ENCODE measurements at places on chromosomes 16 and 17.

- ATAC-seq = no peak
These were observed 63.6 kb downstream of the TNFRSF13B start for GRCh38 chr17:16908273-16908672.

GRCh38 chr17:79080761-79081290, 6.2 kb downstream of the ENGASE start:
- ATAC-seq = no peak

- ATAC-seq = no peak
These were observed 44.5 kb downstream of the CFAP20 start for GRCh38 chr16:58084635-58085034.

DNA sequence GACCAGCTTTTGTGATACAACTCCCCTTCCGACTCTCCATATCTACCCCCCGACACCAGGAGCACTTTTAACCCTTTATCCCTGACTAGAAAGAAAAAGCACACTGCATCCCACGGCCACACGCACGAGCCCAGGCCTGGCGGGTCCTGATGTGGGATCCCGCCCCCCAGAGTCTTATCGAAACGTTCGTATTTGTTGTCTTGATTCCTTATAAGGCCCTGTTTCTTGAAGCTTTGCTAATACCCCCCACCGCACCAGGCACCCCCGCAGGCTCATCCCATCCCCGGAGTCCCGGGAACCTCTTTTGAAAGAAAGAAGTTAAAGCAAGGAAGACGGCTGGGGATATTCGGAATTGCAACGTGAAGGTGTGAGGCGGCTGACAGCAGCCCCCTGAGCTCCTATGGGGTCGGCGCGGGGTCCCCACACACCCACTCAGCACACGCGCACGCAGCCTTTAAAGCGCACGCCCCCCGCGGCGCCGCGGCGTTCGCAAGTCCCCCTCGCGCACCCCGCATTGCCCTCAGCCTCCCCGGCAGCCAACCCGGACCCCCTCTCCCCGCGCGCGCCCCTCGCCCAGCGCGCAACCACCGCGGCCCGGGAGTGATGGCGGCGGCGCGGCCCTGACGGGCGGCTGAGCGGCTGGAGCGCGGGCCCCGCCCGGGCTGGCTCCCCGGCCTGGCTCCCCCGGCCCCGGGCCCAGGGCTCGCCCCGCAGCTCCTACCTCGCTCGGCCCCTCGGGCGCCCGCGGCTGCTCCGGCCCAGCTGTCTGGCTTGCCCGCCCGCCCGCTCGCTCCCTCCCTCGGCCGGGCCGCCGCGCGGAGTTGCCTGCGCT, 448 bp downstream of the STAT5B start:
- ATAC-seq = peak; percentile 79

DNA sequence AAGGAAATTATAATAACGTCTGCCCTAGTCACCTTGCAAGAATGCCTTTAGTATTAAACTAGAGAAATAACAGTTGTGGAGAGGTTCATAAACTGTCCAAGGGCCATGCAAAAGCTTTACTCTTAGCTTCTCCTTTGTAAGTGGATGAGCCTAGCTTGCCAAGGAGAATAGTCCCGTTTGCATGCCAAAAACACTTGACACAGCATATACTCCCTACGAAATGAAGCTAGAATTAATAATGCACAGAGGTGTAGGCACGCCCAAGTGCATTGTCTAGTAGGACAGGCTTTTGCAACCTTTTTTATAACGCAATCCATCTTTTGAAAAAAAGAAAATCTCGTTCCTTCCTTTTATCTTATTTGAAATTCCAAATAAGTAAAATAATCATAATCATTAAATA, 12.8 kb upstream of the CDRT4 start:
- no peak for ATAC-seq

DNA sequence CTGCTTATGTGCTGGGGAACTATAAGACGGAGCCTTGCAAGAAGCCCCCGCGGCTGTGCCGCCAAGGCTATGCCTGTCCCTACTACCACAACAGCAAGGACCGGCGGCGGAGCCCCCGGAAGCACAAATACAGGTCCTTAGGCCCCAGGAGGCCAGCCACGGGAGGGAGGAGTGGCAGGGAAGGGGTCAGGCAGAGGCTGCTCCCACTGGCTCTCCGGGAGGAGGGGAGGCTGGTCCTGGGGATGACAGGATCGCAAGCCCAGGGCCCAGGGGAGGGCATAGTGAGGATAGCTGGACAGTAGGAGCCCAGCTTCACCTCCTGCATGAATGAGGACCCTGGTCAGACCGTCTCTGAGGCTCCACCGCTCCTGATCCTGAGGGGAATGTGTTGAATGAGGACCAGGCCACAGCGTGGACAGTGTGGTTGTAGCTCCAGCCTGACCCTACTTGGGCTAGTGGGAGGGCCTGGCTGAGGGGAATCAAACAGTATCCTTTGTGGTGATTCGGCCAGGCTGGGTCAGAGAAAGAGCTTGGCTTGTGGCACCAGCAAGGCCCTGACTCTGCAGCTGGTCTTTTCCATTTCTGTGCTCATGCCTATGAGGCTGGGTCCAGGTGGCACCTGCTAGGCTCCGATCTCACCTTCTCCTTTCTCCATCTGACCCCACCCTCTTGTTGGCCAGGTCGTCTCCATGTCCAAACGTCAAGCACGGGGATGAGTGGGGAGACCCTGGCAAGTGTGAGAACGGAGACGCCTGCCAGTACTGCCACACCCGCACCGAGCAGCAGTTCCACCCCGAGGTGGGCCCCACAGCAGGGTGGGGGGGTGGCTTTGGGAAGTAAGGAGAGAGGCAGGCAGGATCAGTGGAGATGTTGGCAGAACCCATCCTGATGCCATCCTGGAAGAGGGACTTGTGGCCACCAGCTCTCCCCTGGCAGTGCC, 28.7 kb downstream of the UNK start:
- no peak for ATAC-seq

- no peak for ATAC-seq
These were observed 10.7 kb upstream of the HSD3B7 start for GRCh38 chr16:30974348-30974747.

DNA sequence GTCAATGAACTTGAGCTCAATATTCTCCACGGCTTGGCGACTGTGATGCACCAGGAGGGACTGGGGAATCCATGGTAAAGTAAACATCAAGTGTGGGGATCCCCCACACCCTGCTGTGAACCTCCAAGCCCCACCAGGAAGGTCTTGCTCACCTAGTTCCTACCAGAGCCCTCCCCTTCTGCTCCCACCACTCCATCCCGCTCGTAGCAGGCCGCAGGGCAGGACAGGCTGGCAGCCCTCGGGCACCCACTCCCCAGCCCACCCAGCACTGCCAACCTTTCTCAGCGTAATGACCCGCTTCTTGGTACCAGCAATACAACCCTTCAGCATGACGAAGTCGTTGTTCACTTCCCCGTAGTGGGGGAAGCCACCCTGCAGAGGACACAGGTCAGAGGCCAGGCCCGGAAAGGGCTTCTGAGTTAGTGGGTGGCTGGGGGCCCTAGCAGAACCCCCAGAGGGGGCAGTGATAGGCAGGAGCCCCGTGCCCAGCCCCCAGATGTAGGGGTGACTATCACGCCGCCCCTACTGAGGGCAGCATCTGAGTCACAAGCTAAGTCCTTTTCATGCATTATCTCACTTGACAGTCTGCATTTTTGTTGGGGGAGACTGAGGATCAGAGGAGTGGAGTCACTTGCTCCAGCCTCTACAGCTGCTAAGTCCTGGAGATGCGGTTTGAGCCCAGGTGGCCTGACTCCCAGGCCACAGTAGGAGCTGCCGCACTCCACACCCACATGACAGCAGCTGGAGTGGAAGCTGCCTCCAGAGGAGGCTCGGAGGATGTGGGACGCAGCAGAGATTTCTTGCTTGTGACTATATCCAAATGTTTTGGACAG, 2.8 kb upstream of the MSRB1 start:
- ATAC-seq = no peak

GRCh38 chr17:42112552-42113176, at the start of gene DHX58:
DHX58 (minus strand) TSS chr17:42112714; CDS start chr17:42111892, 822 bp downstream.
- peak; percentile 86 for ATAC-seq

DNA sequence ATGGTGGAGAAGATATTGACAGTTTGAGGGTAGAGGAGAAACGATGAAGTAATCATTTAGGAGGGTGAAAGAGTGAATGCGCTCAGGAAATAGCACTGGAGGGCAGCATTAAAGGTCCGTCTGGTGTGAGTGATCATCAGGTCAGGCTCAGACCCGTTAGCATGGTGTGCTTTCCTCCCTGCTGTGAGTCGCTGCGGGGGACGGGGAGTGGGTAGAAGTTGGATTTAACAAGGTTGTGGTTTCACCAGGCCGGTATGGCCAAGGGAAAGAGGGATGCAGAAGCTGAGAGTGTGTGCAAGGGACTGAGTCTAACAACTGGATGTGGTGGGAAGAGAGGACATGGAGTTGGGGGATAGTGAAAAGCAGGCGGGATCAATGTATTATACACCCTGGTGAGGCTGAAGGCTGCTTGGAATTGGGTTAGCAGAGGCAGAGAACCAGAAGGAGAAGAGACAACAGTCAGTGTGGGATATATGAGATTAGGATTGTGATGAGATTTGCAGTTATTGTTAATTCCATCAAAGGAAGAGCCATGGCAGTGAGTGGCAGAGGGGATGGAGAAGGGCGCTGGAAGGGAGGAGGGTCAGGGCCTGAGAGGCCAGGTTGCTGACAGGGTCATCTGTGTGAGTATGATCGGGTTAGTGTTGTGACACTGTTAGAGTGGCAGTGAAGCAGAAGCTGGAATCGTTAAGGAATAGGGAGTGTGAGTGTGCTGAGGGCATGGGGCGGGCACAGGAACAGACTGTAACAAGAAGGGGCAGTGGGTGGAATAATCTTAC, 59.0 kb upstream of the TBX2 start:
- no peak for ATAC-seq

GRCh38 chr16:10325783-10326543, 59.9 kb upstream of the ATF7IP2 start:
- no peak for ATAC-seq

GRCh38 chr16:19822533-19822932, 62.1 kb downstream of the GPRC5B start:
- no peak for ATAC-seq

DNA sequence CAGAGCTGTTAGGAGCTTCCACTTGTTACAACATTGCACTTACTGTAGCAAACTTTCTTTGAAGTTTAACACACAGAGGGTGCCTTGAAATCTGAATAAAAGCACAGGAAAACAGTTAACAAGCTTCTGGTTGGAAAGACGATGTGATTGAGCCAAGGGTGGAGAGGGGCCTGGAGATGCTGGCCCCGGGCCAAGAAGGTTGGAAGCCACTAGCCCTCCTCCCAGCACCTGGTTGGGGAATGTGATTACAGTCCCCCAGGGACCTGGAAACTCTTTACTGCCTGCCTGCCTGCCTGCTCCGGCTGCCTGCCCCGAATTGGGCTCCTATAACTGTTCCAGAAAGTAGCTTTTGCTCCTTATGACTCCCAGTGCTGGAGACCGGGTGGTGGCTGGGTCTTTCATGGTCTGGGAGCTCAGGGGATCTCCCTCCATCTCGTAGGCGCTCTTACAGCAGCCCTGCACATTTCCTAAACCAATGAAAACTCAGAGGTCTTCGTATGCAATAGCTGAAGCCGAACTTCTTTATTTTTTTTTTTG, 48.0 kb upstream of the ZFHX3 start:
- no peak for ATAC-seq

DNA sequence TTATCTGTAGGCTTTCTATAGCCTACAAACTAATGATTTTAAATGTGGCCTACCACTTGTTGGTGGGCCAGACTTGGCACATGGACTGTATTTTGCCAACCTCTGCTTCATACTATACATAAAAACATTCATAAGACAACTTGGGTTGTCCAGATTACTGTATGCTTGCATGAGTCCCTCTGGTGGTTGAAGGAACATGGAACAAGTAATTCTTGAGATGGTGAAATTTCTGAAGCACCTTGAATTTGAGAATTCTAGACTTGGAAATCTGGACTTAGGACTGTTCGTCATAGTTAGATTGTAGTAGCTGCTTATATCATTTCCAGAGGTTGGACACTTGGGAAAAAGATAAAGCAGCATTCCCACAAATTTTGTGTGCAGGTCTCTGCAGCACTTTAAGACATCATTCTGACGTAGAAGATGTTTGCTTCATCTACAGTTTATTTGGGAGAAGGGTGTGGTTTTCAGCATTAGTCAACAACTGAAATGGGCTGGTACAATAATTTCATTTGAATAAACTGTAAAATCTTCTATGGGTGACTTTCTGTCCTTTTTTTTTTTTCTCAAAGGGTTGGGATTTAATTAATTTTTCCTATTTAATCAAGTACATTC, 31.2 kb downstream of the NFATC3 start:
- ATAC-seq = no peak

DNA sequence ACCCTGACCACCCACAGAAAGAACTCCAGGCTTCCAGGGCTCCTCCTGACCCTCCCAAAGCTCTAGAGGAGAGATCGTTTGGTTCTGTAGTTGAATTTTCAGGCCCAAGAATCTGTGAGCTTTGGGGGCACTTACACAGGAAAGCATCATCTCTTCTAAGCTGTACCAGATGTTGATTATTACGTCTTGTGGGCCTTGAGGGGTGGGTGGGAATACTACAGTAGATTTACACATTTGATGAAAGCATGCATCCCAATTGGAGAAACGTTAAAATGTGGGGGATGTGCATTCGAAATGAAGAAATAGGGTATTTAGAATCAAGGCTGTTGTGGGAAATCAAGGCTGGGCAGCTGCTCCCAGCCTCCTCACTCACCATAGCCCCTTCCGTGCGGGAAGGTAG, 61.9 kb downstream of the MGAT5B start:
- no peak for ATAC-seq

- ATAC-seq = peak; percentile 72
These were observed 299.3 kb downstream of the SOX9 start for GRCh38 chr17:72419866-72420774.

- ATAC-seq = no peak
These were observed 241.1 kb downstream of the SOX9 start for GRCh38 chr17:72361892-72362291.

- no peak for ATAC-seq
These were observed 14.9 kb upstream of the DDX19A start for GRCh38 chr16:70331588-70332358.

DNA sequence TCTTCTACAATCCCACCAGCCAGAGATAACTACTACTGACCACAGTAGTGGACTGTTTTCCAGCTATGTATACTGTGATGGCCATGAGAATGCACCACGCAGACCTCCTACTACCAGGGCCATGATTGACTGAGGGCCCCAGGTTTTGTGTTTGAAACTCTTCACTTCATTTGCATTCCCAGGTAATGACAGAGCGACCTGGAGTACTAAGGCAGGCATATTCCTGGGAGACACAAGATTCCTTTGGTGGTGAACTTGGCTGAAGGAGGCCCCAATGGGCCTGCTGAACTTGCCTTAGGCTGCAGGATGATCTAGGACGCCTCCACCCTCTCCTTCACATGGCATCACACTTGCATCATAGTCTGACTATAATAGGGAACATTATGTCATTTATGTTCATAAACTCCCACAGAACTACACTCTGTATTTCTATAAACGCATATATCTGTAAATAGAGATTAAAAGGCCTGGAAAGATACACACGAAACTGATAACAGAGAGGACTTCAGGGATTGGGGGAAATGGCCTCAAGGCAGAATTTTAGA, 30.4 kb downstream of the CLEC19A start:
- no peak for ATAC-seq

GRCh38 chr17:74330446-74330845, 4.4 kb downstream of the KIF19 start:
- ATAC-seq = no peak

GRCh38 chr16:86827521-86827920, 249.2 kb downstream of the FOXL1 start:
- ATAC-seq = no peak

GRCh38 chr17:6627019-6627418, 13.5 kb downstream of the KIAA0753 start:
- no peak for ATAC-seq

GRCh38 chr17:50728881-50729765, 9.7 kb downstream of the LUC7L3 start:
- ATAC-seq = no peak
